ENCODE measurements at places on chromosomes 11 and 22.

- no peak for DNase-seq
These were observed 32.9 kb upstream of the SMIM38 start for GRCh38 chr11:69122630-69123431.

- DNase-seq: no peak
These were observed 938 bp downstream of the SHISAL1 start for GRCh38 chr22:44311855-44312170.

DNA sequence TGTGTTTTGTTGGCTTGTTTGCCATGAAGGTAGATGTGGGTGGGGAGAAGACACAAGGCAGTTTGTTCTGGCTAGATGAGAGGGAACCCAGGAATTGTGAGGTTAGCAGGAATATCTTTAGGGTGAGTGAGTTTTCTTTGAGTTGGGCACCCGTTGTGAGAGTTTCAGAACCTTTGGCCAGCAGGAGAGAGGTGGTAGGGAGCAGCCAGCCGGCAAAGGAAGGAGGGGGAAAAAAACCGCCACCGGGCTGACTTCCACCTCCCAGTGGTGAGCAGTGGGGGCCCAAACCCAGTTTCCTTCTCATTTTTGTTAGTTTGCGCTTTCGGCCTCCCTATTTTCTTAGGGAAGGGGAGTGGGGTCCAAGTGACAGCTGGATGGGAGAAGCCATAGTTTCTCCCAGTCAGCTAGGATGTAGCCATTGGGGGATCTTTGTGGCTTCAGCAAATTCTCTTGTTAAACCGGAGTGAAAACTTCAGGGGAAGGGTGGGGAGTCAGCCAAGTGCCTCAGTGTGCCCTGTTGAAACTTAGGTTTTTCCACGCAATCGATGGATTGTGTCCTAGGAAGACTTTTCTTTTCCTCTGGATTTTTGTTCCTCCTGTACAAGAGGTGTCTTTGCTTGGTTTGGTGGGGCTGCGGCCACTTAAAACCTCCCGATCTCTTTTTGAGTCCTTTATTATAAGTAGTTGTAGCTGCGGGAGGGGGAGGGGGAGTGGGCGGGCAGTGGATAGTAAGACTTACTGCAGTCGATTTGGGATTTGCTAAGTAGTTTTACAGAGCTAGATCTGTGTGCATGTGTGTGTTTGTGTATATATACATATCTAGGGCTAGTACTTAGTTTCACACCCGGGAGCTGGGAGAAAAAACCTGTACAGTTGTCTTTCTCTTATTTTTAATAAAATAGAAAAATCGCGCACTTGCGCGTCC, 1.1 kb upstream of the GCAT start:
- DNase-seq: no peak

GRCh38 chr22:46433318-46433717, 97.8 kb downstream of the TRMU start:
- no peak for DNase-seq

GRCh38 chr22:39765046-39765445, 128.5 kb downstream of the ENTHD1 start:
- no peak for DNase-seq

- DNase-seq: no peak
These were observed 29.9 kb downstream of the SYN3 start for GRCh38 chr22:33028234-33028633.

DNA sequence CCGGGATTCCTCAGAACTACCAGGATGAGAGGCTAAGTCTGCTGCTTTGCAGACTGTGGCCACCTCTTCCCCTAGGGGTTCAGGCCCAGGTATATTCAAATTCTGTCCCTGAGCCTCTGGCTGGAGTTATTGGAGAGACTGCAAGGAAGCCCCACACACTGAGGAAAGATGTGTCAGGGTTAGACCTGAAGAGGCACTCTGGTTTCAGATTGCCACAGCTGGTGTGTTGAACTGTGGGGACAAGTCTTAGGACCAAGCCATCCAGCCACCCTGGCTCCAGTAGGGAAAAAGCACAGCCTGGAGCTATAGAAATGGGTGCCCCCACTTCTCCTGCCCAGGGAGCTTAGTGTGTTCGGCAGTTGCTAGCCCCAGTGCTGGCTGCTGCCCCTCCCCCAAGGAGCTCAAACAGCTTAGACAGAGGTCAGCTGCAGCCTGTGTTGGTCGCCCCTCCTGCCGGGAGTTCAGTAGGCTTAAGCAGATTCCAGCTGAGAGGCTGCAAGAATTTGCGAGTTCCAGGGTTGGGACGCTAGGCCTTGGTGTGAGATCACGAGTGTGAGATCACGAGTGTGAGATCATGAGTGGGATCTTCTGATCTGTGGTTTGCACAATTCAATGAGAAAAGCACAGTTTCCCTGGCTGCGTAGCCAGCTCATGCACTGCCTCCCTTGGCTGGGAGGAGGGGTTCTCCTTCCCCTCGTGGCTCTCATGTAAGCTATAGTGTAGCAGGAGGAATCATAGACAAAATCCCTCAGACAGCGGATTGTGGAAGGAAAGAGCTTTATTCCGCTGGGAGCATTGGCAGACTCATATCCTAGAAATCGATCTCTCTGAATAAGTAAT, 552.1 kb upstream of the CHORDC1 start:
- DNase-seq: no peak

DNA sequence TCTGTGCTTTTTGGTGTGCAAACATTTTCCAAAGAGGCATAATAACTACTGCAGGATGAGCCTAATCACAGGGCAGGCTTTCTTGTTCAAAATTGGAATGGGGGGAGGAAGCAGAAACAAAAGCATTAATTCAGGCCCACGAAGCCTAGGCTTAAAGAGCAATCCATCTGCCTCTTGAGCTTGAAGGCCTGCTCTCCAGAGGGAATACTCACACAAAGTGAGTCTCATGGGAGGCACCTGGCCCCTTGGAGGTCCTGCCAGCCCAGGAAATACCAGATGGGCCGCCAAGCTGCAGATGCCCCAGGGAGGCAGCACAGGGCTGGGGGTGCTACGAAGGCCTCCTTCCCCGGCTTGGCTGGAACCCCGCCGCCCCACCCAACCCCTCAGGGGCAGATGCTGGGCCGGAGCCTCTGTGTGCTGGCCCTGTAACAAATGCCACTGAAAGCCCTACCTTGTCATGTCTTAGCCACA, 39.3 kb upstream of the COMT start:
- DNase-seq: no peak

GRCh38 chr22:37986371-37986770, 2.0 kb upstream of the SOX10 start:
- no peak for DNase-seq

DNA sequence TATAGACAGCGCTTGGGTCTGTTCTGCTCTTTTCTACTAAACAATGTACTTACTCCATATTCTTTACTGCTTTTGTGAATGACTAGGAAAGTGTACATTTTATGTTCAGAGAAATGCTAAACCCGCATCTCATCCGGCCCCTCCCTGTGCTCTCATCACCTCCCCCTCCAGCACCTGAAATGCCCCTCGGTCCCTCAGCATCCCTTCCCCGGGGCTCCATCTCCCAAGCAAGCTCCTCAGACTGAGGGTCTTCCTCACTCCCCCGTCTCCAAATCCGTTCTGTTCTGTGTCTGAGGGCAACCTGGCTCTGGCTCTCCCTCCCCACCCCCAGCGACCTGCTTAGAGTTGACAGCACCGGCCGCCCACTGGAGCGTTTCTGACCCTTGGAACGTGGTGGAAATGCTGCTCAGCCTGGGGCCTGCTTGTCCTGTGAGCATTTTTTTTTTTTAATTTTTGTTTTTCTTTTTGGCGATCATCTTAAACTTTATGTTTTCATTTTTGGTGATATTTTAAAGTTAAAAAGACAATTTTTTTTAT, 1.4 kb downstream of the SELENOO start:
- DNase-seq: no peak

DNA sequence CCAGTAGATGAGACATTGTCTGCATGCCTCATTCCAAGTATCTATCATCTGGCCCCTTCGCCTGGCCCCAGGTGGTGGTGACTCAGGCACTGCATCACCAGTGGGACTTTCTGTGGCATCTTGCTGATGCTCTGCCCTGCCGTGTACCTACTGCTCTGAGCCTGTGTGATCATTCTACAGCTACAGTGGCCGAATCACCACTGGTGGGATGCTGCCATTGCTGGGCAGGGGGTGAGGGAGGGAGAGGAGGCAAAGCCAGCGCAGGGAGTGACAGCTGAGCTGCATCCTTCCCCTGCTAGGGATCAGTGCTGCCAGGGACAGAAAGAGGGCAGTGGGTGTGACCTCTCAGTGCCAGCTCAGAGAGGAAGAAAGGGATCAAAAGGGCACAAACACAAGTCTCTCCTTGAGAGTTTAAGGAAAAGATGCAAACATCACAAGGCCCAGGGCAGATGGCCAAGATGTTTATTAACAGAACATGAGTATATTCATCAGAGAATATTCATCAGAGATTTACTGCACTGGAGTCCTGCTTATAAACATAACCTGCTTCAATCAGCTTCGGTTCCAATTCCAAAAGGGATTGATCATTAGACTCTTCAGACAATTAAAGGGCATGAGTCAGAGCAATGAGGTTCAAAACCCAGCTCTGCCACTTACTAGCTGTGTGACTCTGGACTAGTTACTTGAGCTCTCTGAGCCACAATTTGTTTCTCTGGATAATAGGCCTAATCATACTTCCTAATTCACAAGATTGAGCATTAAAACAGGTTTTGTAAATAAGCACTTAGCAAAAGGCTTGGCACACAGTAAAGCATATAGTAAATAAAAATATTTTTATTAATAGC, 109.8 kb downstream of the NAT10 start:
- DNase-seq: no peak

DNA sequence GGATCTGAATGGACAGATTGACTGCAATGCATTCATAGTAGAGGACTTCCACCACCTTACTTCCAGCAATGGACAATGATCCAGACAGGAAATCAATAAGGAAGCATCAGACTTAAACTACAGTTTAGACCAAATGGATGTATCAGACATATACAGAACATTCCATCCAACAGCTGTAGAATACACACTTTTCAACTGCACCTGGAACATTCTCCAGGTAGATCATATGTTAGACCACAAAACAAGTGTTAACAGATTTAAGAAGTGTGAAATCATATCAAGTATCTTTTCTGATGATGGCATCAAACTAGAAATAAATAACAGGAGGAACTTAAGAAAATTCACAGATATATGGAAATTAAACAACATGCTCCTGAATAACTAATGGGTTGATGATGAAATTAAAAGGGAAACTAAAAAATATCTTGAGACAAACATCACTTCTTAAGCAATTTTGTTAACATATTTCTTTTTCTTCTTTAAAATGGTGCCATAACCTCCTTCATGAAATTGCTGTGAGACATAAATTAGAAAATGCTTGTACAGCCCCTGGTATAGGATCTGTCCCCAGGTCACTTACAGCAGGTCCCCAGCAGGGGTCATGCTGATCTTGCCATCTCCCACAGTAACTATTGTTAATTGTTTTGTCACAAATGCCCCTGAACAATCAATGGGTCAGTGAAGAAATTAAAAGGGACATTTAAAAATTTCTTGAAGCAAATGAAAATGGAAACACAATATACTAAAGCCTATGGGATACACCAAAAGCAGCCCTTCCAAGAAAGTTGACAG, 100.0 kb upstream of the OR4B1 start:
- DNase-seq: no peak

GRCh38 chr22:29310863-29311339, 4.5 kb downstream of the GAS2L1 start:
- DNase-seq: peak; percentile 68

- no peak for DNase-seq
These were observed 25.1 kb downstream of the ADAMTS8 start for GRCh38 chr11:130403271-130403804.

GRCh38 chr22:37492428-37493344, 6.5 kb upstream of the MFNG start:
- no peak for DNase-seq

DNA sequence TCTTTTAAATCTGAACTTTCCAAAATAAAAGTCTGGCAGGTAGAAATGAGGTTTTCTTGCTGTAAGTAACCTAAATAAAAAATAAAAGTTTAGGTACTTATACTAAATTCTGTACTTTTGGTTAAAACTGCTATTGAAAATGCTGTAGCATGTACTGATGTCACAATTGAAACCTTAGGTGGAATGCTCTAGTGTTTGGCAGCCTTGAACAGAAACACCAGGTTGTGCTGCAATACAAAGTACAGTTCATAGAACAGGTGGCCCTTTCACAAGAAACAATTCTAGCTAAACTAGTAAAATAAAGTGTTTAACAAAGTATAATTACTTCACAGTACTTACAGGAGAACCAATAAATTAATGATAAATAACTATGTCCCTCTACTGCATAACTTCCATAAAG, 25.1 kb downstream of the NPAT start:
- no peak for DNase-seq

- DNase-seq: no peak
These were observed 725.8 kb upstream of the KIRREL3 start for GRCh38 chr11:127726367-127726766.

DNA sequence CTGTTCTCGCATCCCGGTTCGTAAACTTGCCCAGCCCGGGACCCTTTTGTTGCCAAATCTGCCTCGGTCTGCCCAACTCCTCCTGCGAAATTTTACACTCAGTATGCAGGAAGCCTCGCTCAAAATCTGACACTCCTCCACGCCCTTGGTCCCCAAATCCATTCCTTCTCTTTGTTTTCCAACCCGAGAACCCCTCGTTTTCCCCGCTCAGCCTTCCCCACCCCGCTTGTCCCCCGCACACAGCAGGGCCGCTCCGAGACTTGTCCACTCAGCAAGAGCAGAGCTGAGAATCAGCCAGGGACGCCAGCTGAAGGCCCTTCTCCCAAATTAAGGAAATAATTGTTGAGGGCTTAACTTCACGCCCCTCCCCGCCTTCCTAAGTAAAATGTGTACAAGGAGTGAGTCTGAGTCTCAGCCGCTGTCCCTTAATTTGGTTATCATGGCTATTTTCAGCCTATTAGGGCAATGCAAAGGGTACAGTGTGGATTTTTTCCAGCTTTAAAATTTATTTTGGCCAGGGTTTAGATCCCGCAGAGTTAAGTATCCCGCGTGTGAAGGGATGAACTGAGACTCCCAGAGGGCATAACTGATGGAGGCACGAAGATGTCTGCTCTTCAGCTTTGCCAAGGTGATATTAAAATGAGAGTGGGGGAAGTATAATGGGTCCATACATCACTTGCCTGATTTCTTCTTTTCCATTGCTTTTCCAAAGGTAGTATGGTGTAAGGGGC, 581 bp upstream of the FBXO3 start:
- DNase-seq: no peak

- no peak for DNase-seq
These were observed 65.0 kb upstream of the HMGXB4 start for GRCh38 chr22:35192129-35192918.

GRCh38 chr22:17232406-17232805, 13.2 kb upstream of the ADA2 start:
- no peak for DNase-seq

GRCh38 chr22:36552289-36552688, 23.3 kb upstream of the EIF3D start:
- no peak for DNase-seq

- no peak for DNase-seq
These were observed 62.5 kb upstream of the SUSD2 start for GRCh38 chr22:24118689-24119384.

- no peak for DNase-seq
These were observed 50.5 kb upstream of the WNT7B start for GRCh38 chr22:46027211-46028105.

- no peak for DNase-seq
These were observed 65.8 kb downstream of the PACSIN2 start for GRCh38 chr22:42949159-42949558.

GRCh38 chr11:3202759-3203158, 15.9 kb downstream of the MRGPRG start:
- DNase-seq: no peak

All from NCI-H1048 (cell line).